ENCODE measurements at places on chromosomes 3 and 15.

GRCh38 chr3:61522626-61523025, 38.7 kb upstream of the PTPRG start:
- DNase-seq, result no peak

GRCh38 chr3:193963808-193964516, 172.0 kb upstream of the HES1 start:
- DNase-seq, result no peak

DNA sequence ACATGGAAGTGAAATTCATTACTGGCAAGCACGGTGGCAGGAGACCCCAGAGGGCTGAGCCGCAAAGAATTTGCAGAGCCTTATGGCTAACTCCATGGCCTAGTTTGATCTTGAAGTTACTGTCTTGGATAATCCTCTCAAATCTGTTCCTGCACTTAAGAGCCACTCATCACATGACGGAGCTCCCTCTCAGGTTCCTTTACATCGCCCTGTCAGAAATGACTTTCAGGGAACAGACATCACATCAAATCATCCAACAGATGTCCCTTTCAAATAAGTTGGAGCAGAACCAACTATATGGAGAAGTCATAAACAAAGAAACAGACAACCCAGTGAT, 328.8 kb upstream of the THBS1 start:
- no peak for DNase-seq

DNA sequence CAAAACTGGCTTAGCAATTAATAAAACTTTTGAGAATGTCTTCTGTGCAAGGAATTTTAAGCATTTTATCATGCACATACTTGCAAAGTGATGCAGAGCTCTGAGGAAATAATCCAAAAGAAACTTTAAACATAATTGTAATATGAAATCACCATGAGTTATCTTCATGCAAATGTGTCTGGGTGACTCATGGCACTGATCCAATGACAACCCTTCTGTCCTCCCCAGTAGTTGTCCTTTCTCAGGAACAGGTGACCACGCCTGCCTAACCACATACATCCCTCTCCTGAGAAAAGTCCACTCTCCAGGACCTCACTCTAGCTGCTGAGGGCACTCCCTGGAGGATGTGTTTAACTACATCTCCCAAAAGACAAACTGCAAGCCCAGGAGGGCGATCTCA, 530.6 kb upstream of the IL12A start:
- DNase-seq, result no peak

Measured in stimulated activated naive B cell treated with anti-CD40 and anti-IgM and Interleukin-4, amounts not matched to agents 10 μg/mL and 1 μg/mL and 100 μg/mL, for 72 hours (primary cell).